ENCODE measurements at places on chromosomes 5 and 9.
A peak's percentile ranks its signal among the peaks of the same experiment; 100 is the strongest.

DNA sequence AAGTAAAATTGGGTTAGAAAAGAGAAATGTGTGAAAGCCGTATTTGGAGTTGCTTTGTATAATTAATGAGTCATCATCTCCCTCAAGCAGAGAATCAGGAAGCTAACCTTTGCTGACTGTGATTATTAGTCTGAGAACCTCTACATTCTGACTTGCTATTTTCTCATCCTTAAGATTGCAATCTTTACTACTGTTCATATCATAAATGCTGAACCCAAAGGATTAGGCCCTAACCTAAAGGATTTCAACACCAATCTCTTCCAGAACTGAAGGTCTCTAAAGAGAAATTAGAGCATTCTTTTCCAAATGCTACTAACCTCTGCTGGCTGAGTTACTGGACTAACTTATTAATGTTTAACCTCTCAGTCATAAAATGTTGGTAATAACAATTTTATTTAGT lies 538.1 kb upstream of the MEF2C start:
- DNase-seq = peak; percentile 78

DNA sequence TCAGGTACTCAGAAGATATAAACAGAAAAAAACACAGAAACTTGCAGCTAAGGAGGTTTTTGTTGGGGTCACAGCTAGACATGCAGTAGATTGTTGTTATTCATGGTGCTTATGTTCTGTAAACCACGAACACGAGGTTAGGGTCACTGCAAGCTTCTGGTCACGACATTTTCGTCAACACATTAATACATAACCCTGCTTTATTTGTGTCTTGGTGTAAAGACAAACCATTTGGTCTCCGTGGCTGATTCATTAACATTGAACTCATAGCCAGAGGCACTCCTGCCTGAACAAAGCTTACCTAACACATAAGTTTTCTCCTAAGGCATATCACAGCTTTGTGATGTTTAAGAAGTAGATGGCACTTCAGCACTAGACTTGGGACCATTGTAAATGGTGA lies 16.9 kb downstream of the TEK start:
- DNase-seq = no peak

GRCh38 chr9:89916001-89916597 lies 311.3 kb downstream of the GADD45G start:
- no peak for DNase-seq

GRCh38 chr5:138177941-138178515 lies 402 bp downstream of the BRD8 start:
- DNase-seq = peak; percentile 61

- DNase-seq = no peak
Observed at GRCh38 chr9:123174887-123175518, 93.4 kb downstream of the STRBP start.

Measured in DMS53 (cell line).